GOT3 (cell line): ENCODE measurements at places on chromosomes 5 and 9.

- no peak for DNase-seq
Observed at GRCh38 chr9:110918316-110919049, 119.8 kb downstream of the LPAR1 start.

DNA sequence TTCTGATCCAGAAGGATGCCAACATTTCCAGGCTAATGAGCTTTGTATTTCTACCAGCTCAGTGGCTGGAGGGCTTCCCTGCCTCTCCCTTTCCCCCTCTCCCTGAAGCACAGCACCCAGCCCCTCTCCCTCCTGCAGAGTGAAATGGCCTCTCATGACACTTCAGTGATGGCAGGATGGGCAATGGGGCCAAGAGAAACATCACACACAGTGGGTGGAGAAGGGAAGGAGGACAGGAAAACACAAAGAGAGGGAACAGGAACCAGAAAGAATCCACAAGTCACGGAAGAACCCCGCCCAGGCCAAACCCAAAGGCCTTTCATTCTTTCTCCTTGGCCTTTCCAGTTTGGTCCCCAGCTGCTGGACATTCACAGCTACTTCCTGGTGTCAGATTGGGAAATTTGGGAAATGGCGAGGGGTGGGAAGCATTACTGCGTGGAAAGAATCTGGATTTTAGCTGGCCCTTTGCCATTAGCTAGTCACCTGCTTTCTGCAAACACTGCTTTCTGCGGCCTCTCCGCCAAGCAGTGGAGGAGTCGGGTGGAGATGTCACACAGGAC lies 82.6 kb downstream of the GLDC start:
- no peak for DNase-seq

- no peak for DNase-seq
Observed at GRCh38 chr5:64622991-64623390, 67.3 kb upstream of the SHISAL2B start.

- no peak for DNase-seq
Observed at GRCh38 chr9:109506097-109506712, 8.1 kb upstream of the PTPN3 start.

- no peak for DNase-seq
Observed at GRCh38 chr9:97933297-97933998, 4.5 kb downstream of the HEMGN start.

DNA sequence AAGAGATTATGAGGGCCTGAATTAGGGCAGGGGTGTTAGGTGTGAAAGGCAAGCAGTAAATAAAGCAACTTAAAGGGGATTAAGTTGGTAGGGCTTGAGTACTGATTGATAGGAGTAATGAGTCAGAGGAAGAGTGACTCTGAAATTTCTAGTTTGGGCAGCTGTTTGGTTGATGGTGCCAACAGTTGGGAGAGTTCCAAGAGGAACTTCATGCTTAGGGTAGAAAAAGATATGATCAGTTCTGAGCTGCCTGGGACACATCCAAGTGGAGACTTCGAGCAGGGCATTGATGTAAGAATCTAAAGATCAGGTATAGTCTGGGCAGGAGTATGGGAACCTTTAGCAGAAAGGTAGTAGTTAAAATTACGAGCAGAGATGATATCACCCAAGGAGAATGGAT lies 10.2 kb downstream of the MAMDC2 start:
- no peak for DNase-seq

GRCh38 chr9:130624154-130624553 lies 40.2 kb upstream of the PRDM12 start:
- DNase-seq = no peak

DNA sequence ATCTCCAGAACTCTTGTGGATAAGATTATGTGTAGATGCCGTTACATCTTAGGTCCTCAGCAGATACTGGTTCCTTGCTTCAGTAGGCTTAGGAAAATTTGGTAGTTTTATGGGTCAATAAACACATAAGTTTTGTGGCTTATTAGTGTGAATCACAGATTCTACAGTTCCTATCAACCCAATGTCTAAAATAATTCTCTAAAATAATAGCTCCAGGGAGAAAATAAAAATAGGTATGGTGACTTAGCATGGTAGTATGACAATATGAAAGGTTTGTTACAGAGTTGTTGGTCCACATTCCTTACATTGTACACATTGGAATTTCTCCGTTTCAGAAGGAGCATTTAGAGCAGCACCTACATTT lies 91.7 kb downstream of the AOPEP start:
- DNase-seq = no peak

- DNase-seq = no peak
Observed at GRCh38 chr9:1979741-1980367, 35.3 kb upstream of the SMARCA2 start.

DNA sequence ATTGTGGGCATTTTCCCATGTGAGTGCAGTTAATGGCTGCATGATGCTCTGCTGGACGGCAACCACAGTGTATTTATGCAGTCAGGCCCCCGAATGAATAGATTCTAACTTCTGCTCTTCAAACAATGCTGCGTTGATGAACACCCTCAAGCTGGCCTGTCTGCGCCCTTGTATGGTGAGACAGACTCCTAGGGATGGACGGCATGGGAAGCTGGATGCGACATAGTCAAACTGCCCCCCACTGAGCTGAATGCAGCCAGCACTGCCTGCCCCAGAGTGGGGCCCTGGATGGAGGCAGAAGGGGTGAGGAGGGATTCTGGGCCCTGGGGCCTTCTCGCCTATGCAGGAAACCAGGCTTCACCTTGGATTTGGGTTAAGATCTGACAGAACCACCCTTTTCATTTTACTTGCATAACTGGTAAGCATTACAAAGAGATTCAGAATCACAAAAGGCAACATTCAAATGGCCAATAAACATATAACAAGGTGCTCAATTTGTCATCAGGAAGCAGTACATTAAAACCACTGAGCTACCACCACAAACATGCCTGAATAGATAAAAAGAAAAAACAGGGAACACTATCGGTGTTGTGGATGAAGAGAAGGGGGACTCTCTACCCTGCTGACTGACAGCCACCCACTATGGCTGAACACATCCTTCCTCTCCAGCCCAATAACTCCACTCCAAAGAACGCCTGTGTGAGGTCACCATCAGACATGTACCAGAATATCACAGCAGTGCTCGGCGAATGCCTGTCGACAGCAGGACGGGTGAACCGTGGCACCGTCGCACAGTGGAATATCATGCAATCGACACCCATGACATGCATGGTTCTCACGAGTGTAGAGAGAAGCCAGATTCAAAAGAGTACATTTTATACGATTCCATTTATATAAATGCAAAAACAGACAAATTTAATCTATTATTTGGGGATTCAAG lies 79.1 kb downstream of the RAPGEF1 start:
- DNase-seq = no peak

GRCh38 chr5:122218778-122219177 lies 89.4 kb downstream of the ZNF474 start:
- no peak for DNase-seq

GRCh38 chr5:122192497-122193496 lies 63.5 kb downstream of the ZNF474 start:
- no peak for DNase-seq

DNA sequence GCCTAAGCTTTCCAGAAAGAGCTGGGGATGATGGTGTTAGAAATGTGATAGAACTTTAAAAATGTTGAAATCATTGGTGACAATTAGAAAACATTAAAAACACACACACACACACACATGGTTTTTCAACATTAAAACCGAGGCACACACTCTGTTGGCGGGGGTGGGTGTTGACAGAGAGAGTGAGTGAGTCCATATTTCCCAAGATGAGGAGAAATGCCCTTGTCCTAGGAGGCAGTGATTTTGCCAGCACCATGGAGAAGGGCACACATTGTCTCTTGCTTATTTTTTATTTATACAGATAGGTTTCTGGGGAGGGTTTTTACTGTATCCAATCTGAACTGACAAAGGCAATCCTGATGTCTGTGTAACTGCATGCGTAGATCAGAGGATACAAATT lies 152.5 kb downstream of the INSYN2B start:
- no peak for DNase-seq

- DNase-seq = no peak
Observed at GRCh38 chr5:157100140-157100679, 8.6 kb downstream of the HAVCR2 start.

GRCh38 chr5:124797665-124798087 lies 51.2 kb upstream of the ZNF608 start:
- no peak for DNase-seq

GRCh38 chr9:135088348-135088978 lies 995 bp downstream of the OLFM1 start:
- no peak for DNase-seq

DNA sequence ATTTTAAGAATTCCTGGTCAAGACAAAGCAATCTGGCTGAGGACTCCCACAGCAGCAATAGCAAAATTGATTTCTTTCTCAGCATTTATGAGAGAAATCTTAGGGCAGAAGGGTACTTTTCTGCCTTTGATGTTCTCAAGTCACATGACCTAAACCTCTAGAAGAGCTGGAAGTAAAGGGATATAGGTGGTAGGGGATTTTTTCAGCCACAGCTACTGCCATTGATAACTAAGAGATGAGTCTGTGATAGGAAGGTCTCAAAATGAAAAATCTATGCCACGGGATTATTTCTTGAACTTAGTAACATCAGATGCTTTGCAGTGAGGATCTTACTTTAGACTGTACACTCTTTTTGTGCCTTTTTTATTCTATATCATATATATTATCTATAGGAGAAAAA lies 35.6 kb downstream of the IL6ST start:
- DNase-seq = no peak

GRCh38 chr9:31445357-31445756 lies 939.1 kb upstream of the ACO1 start:
- DNase-seq = no peak

GRCh38 chr5:139633295-139634027 lies 14.7 kb upstream of the CXXC5 start:
- DNase-seq = no peak

DNA sequence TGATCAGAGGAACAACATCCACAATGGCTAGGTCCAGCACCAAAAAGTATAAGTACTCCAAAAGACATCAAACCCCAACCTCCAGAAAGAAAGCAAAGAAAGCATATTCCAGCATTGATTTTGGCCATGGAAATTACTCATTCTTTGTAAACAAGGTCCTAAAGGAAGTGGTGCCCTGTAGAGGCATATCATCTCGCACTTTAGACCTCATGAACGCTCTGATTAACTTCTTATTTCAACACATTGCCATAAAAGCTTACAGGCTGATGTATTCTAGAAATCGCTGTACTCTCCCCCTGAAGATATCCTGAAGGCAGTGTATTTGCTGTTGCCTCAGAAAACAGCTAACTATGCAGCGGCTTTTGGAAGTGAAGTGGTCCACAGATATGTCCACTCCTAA lies 82.7 kb upstream of the TNPO1 start:
- no peak for DNase-seq

- DNase-seq = no peak
Observed at GRCh38 chr5:111478266-111478665, 34.1 kb downstream of the STARD4 start.

DNA sequence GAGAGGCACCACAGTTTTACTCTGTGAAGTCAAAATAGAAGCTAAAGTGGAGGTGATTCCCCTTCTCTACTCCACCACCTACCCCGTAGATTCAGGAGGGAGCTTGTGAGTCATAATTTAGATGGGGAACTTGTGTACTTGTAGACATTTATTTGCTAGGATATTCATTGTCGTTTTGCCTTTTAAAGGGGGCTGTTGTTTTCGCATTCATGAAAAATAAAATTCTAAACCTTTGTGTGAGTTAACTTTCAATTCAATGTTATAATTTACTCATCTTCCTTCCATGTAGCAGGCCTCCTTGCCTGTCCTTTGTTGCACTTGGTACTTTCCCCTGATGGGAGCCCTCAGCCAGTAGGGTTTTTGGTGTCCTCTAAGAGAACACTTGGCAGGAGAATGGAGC lies 22.0 kb downstream of the SECISBP2 start:
- no peak for DNase-seq

- no peak for DNase-seq
Observed at GRCh38 chr9:90449213-90449925, 193.3 kb downstream of the DIRAS2 start.

DNA sequence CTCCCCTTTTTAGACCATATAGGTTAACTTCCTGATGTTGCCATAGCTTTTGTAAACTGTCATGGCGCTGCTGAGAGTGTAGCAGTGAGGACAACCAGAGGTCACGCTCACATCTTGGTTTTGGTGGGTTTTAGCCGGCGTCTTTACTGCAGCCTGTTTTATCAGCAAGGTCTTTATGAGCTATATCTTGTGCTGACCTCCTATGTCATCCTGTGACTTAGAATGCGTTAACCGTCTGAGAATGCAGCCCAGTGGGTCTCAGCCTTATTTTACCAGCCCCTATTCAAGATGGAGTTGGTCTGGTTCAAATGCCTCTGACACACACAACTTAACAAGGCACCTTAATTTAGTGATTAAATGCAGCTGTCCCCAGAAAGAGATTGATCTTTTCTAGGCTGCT lies 23.9 kb upstream of the KDM4C start:
- no peak for DNase-seq

GRCh38 chr9:4021621-4022213 lies 278.2 kb downstream of the GLIS3 start:
- no peak for DNase-seq

DNA sequence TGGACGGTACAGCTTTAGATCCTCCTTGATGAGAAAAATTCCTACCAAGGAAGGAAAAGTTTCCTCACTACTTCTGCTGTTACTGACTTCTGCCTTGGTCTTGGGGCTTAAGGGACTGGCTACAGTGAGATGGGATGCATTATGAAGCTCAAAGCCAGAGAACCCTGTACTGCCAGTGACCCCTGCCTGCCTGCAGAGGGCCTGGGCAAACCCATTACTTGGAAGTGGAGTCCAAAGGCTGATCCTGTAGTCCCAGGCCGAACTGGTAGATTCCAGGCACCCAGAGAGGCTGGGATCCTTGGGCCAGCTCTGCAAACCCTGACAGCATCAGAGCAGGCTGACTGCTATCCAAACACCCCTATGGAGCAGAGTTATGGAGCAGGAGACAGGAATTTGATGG lies 25.7 kb upstream of the NR5A1 start:
- DNase-seq = no peak

DNA sequence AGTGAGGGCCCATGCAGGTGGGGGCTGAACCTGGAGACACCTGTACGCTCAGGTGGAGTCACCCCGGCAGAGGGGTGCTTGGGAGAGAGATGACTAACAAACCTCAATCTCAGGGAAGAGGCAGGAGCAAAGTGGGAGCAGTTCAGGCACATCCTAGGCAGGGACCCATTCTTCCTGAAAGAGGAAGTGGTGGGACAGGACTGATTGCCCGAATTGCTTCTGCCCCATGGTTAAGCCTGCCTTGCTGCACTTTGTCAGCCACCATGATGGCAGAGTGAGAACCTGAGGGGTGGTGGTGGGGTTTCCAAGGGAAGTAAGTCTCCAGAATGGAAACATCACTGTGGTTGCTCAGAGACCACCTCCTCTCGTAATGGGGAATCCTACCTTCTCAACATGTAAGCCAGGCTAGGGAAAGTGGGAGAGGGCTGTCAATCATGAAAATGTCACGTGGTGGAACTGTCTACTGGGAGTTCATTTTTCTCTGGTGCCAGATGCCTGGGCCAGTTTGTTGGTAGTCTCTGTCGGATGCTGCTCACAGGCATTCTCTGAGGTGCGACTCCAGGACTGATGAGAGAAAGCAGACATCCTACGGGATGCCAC lies 150.4 kb downstream of the HSPA4 start:
- DNase-seq = no peak

DNA sequence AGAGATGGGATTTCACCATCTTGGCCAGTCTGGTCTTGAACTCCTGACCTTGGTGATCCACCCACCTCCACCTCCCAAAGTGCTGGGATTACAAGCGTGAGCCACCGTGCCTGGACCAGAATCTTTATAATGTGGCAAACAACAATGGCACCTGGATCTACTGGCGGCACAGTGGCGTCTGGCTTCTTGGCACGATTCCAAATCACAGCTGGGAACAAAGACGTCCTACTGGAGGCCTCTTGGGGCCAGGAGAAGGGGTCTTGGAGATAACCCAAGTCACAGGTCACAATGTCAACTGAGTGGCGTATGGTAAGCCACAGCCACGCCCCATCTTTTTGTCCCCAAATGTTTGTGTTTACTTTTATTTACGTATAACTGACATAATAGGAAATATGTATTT lies 77.8 kb upstream of the RAPGEF1 start:
- no peak for DNase-seq
